ENCODE measurements at places on chromosomes 1 and 21. TPM values are rescaled to one million over a fixed set of nuclear protein-coding genes. Genes with fewer than 3 reads are reported as not detected.

Gene AIDA
- 48.2 TPM for total RNA-seq

GRCh38 chr1:186311375-186312051 is 63.5 kb downstream of the TPR start:
- no peak for DNase-seq

DNA sequence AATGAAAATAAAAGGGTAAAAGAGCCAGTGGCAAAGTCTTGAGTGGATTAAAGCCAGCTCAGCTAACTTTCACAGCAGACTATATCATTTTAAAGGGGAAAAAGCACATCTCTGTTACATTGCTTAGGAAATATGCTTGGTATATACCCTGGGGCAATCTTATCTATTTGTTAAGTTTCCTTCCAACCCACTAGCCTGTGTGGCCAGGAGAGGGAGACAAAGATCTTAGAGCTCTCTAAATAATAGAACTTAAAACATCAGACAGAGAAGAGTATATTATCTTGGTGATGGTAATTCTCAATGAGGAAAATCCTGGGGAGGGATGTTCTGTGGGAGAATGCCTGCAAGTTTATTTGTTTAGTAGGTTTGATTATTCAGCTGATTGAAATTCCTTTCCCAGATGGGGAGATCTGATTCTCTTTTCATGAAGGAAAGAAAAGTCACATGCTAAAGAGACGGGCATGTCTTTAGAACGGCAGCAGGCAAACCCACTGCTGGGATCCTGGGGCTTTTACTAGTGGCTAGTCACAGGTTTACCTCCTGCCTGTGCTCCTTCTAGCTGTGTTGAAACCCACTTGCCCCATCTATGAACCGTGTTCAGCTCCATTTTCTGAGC is 3.6 kb downstream of the KCNE2 start:
- no peak for DNase-seq

GRCh38 chr1:28644494-28644893 is 1.6 kb upstream of the TAF12 start:
- no peak for DNase-seq

DNA sequence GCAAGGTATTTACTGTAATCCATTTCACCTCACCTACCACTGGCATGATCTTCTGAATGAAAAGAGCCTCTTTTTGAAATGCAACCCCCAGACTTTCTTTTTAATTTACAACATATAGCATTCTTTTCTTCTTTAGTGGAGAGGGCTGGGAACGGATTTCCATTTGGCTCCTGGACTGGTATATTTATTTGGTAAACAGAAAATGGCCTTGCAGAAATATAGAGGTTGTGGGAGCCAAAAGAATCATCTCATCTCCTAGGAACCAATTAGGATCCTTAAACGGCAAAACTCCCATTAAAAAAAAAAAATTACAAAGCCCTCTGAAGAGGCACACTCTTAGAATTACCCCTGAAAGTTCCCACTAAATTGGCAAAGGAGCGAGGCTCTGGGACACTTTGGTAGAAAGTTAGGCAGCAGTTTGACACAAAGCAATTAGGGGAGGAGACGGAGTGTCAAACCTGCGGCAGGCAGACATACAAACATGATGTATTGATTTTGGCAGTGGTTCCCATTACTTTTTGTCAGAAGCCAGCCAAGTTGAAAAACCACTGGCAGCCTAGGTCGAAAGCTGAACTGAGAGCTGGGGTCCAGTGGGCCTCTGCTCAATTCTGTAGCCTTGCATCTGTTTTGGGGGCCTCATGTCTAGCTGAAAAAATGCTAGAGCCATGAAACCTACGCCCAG is 135.1 kb upstream of the MAGI3 start:
- no peak for DNase-seq

Gene EPS8L3
- not detected for total RNA-seq

DNA sequence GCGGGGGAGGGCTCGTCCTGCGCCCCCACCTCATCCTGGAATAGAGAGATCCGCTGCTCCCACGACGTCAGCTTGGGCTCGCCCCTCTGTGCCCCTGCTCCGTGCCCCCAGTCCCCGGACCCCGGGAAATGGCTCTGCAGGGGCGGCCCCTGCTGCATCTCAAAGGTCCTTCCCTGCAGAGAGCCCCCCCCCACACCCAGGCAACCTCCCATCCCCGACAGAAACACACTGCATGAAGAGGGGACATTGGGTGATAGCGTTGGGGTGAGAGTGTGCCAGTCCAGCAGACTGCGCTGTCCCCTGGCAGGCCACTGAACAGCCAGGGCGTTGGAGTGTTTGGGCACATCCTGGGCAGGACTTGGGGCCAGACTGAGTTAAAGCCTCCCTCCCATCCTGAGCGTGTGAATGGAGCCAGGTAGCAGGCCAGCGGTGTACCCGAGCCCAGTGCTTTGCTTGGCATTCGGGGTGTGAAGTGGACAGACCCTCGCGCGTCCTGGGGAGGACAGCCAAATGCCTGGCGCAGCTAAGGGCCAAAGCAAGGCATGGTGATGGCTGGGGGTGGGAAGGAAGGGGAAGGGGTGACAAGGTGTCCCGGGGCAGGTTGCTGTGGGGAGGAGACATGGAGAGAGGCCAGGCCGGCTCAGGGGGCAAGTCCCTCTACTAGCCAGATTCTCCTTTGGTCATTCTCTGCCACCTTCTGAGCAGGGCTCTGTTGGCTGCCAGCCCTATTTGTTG is 633 bp upstream of the ETNK2 start:
- DNase-seq, result no peak

Gene LY9
- 0.84 TPM for total RNA-seq

Gene TLCD4
- total RNA-seq, result 78.6 TPM

Gene ACTN2
- 0.08 TPM for total RNA-seq

GRCh38 chr1:64246294-64246917 is 43.0 kb downstream of the UBE2U start:
- DNase-seq, result no peak

DNA sequence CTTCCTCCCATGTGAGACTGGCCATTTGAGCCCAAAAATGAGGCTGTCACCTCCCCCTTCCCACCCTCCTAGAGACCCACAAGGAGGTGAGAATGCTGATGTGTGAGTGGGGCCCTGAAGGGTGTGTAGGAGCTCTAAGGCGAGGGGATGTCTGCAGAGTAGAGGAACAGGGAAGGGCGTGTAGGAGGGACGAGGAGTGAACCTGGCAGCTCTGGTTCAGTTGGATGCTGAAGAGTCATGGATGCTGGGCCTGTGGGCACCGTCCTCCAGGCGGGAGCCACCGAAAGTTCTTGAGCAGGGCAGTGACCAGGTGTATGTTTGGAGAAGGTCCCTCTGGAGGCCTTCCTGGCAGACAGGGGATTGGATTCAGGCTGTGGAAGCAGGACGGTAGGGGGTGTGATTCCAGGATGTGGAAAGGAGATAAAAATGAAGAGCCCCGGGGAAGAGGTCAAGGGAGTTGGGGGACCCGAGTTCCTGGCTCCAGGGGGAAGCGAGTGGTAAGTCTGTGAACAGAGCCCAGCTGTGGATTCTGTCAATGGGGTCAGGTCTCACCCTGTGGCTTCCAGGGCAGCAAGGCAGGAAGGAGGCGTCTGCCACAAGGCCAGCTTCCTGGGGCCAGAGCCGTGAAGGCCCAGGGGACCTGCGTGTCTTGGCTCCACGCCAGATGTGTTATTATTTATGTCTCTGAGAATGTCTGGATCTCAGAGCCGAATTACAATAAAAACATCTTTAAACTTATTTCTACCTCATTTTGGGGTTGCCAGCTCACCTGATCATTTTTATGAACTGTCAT is 7.9 kb downstream of the SAMD11 start:
- DNase-seq, result no peak

Gene AGT
- 1,430 TPM for total RNA-seq

DNA sequence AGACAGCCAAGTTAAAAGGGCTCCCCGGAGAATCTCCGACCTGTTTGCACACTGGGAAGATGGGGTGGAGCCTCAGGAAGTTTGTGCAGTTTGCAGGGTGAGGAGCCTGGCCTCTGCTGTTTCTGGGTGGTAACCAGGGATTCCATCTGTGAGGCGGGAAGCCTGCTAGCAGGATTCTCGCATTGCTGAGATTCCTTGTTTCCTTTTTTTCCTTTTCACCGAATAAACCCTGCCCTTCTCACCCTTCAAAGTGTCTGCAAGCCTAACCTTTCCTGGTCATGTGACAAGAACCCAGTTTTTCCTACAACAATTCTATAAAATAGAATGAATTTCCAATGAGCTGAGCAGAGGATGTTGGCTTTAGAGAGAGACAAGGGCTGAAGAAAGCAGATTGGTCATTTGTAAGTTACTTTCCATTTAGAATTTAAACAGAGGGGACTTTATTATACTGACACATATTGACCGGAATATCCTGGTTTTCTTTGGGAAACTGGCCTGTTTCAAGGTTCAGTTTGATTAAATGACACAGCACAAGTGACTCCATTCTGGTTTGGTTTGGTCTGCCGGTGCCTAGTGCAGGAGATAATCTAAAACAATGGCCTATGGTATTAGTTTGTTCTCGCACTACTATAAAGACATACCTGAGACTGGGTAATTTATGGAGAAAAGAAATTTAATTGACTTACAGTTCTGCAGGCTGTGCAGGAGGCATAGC is 48.7 kb upstream of the DNAH14 start:
- DNase-seq, result no peak

DNA sequence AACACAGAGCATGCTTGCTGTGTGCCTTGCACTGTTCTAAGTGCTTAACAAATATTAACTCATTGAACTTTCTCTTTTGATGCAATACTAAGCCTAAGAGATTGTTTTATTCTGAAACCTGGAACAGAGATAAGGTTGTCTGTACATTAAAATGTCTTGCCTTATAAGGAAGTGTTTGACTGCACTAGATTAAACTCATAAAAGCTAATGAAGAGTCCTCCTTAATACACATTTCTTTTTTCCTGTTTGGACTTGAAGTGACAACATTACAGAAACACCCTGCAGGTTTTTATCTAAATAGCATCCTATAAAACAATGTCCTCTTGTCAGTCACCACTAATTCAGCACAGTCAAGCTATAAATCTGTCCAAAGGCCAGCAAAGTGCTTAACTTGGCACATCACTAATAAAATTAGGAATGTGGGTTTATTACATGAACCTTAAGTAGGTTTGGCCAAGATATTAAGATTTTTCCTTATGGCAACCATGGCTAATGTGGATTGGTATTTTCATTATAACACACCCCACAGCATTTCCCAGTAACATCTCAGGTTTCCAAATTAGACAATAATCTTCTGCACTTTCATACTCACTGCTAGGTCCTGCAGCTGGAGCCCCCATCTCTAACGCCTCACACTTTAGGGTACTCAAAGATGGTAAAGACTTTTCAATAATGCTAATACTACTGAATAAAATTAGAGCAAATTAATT is 389.7 kb downstream of the LMO4 start:
- DNase-seq, result no peak

DNA sequence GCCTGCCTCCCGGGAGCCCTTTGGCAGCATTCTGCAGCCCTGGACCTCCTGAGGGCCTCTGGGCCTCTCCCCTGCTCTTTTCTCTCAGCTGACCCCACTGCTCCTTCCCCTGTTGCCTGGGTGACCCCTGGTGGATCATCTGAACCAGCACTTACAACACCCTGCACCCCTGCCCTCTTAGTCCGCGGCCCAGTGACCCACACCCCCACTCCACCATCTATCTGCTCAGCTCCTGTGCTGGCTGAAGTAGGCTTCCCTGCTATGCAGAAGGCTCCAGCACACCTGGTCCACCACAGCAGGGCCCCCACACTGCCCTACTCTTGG is 74.0 kb downstream of the DMRTA2 start:
- no peak for DNase-seq

DNA sequence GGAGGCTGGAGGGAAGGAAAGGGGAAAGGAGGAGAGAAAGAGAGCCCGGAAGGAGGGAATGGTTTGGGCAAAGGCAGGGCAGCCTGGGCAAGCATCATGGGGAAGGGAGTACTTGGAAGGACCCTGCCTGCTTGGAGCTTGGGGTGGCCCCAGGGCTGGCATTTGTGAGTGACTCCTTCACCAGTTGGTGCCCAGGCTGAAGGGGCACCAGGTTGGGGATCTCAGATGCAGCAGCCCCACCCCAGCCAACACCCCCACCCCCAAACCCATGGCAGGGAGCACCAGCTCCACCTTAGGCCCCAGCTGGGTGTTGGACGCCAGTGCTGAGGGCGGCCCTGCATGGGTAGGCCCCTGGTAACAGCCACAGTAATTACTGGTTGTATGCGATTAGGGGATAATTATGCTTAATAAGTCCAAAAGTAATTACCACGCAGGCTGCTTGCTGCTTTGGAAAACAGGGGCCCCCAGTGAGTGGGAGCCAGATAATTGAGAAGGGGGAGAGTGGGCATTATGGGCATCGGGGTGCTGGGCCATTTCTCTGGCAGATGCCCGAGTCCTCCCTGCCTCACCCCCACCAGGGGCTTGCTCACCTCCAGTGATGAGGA is 78.3 kb downstream of the VWA5B1 start:
- no peak for DNase-seq

- DNase-seq, result no peak
These were observed 28.8 kb downstream of the OR10J1 start for GRCh38 chr1:159468321-159468720.

GRCh38 chr1:113976609-113977278 is 2.5 kb upstream of the OLFML3 start:
- no peak for DNase-seq

GRCh38 chr1:87284456-87285240 is 44.0 kb upstream of the LMO4 start:
- no peak for DNase-seq

DNA sequence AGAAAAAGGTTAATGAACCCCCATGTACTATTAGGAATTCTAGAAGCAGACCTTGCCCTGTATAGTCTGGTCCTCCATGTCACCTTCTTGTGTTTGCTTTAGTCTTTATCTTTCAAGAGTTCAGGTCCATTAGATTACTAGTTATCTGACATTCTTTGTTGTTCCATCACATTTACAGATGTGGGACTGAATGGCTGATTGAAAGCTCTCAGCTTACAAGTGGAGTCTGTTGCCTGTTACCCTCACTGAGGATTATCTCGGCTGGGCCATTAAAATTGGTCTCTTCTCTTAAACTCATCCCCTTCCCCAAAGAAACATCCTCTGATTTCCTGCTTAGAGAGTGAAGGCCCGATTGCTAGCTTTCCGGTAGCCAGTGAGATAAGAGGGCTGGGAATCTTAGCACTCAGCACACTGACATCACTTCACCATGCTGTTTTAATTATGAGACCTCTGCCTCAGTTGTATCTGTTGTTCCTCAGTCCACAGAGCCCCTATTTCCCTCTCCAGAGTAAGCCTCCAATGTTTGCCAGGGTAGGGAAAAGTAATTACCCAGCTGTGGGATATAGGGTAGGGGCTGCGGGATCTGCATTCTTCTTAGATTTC is 76.8 kb downstream of the LPGAT1 start:
- no peak for DNase-seq

GRCh38 chr1:51693419-51694155 is 76.7 kb downstream of the OSBPL9 start:
- no peak for DNase-seq

- no peak for DNase-seq
These were observed 16.5 kb upstream of the UBE2U start for GRCh38 chr1:64186898-64187280.

Gene TMPRSS2
- 0.14 TPM for total RNA-seq

DNA sequence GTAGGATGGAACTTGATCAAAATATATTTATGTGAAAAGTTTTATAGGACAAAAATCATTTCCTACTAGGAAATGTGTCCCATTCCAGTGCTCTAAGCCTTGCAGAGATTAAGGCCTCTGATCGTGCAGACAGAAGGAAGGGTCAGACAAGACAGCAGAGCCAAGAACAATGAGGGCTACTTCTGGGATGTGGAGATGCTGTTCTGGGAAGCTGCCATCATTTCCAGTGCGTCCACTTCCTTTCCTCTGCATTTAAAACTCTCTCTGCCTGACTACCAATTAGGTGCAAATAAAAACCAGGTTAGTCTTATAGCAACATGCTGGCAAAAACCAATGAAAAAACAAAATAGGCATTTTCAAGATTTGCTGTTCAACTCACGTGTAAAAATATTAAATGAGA is 36.1 kb downstream of the BEND5 start:
- no peak for DNase-seq

GRCh38 chr1:173017792-173018191 is 32.9 kb downstream of the TNFSF18 start:
- DNase-seq, result no peak

Gene SHC1
- total RNA-seq, result 53.2 TPM
